8988T (cell line): ENCODE measurements at places on chromosomes 16 and 17.
A peak's percentile ranks its signal among the peaks of the same experiment; 100 is the strongest.

DNA sequence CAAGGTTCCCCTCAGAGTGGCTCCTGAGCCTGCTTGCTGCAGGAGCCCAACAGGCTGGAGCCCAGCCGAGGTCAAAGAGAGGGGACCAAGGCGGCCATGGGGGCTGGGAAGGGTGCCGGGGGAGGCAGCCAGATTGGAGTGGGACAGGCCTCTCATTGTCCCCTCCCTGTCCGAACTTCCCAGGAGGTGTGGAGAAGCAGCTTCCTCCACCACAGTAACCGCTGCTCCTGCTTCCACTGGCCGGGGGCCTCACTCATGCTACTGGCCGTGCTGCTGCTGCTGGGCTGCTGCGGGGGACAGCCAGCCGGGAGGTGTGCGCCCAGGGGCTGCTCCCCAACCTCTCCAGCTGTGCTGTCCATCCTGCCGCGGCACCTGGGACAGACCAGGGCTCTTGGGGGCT lies 29.3 kb downstream of the TMEM94 start:
- peak; percentile 1 for DNase-seq

DNA sequence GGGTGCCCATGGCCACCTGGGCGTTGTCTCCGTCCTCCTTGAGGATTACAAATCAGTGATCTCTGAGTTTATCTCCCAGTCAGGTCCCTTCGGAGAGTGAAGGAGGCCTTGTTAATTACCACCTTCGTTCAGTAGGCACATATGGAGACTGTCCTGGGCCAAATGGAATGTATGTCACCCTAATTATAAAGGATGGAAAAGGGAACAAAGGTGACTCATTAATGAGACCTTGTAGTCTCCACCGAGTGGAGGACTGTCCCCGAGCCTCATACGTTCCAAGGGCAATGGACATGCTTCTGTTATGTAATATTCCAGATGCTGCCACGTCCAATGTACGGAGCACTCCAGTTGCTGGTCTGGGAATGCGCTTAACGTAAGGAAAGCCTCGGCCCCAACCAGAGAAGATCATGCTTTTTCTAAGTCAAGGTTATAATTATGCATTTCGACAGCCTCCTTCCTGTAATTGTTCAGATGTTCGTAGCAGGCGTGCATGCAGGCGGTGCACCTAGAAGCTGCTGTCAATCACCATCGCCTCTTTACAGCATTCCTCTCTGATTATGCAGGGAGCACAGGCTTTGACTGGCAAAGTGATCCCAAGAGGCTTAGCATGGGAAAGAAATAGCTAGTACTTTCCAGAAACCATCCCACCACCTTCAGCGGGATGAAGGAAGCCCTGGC lies 22.4 kb upstream of the SEC14L1 start:
- no peak for DNase-seq

GRCh38 chr17:39283896-39284295 lies 58.2 kb upstream of the STAC2 start:
- no peak for DNase-seq

- no peak for DNase-seq
Observed at GRCh38 chr17:66138120-66138519, 53.8 kb downstream of the CEP112 start.

DNA sequence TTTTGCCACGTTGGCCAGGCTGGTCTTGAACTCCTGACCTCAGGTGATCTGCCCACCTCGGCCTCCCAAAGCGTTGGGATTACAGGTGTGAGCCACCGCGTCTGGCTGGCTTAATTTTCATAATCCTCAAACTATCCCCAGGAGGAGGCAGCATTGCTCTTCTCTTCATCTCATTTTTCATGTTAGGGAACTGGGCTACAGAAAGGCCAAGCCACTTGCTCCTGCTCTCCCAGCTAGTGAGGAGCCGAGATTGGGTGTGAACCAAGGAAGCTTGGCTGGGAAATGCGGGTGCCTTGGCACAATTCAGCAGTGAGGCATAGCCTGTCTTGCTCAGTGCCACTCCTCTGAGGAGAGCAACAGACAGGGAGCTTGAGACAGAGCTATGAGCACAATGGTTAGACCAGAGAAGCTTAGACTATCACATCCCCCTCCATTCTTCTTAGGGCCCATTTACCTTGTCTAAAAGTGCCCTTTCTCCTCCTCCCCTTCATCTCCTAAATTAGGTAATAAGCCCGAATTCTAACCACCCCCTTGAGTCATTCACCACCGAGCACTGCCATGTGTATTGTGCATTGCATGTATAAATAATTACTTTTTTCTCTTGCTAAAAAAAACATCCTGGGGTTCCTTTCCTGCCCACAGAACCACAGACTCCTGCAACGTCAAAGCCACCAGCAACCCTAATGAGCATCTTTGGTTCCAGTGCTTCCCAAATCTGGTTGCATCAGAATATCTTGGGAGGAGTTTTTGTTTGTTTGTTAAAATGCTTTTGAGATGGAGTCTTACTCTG lies 20.0 kb upstream of the KIF19 start:
- DNase-seq: no peak

DNA sequence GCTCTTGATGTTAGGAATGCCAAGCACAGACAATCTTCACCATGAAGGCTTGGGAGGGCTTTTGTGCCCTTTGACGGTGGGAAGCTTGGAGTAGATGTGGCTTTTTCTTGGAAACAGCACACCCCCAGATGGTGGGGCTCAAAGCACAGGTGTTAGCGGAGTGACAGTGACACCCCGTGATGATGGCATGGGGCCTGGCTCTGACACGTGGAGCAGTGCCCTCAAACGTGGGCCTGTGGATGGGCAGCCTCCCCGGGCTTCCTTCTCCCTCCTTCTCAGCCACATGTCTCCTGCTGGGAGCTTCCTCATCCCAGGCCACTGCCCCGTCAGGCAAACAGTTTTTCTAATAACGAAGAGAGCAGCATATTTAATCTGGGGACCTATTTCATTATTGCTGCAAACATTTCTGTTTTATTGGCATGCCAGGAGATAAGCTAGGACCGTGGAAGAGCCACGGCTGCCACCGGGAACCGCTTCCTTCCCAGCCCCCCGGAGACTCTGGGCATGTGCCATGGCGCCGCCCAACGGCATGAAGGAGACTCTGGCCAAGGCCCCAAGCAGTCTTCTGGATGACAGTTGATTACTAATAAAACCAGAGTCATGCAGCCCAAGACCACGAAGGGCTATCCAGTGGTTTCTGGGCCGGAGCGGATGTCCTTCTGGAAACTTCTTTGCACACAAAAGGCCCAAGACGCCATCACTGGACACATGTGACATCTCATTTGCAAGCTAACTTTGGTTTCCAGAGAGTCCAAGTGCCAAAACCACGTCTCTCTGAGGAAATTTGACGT lies 280.3 kb upstream of the FOXF1 start:
- DNase-seq: no peak

- no peak for DNase-seq
Observed at GRCh38 chr16:2591476-2592240, 53.8 kb downstream of the PDPK1 start.

GRCh38 chr16:68713361-68713760 lies 23.7 kb upstream of the CDH1 start:
- no peak for DNase-seq
